ENCODE measurements at places on chromosomes 4 and X.

GRCh38 chrX:111180750-111181240 is 84.8 kb downstream of the PAK3 start:
- DNase-seq = no peak

GRCh38 chr4:68808060-68808459 is 7.7 kb upstream of the UGT2B10 start:
- no peak for DNase-seq

- no peak for DNase-seq
Observed at GRCh38 chrX:142804085-142804484, 221.6 kb upstream of the SPANXN4 start.

GRCh38 chr4:54683616-54684346 is 26.0 kb downstream of the KIT start:
- peak; percentile 29 for DNase-seq

- no peak for DNase-seq
Observed at GRCh38 chr4:87262886-87263285, 42.5 kb upstream of the KLHL8 start.

DNA sequence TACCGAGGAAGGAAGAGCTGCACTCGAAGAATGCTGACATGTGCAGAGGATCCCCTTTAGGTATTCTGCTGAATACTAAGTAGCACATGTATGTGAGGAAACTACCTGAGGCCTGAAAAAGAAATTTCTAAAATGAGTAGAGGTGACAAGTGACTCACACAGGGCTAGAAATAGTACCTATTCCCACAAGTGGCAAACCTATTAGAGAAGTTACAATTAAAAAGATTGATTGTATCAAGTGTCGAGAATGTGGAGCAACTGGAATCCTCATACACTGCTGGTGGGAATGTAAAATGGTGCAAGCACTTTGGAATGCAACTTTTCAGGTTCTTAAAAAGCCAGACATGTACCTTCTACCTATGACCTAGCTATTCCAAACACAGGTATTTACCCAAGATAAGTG is 47.4 kb downstream of the CCSER1 start:
- DNase-seq = no peak

- no peak for DNase-seq
Observed at GRCh38 chr4:184896868-184897715, 71.3 kb upstream of the ACSL1 start.

Measured in stimulated activated effector memory CD8-positive, alpha-beta T cell treated with anti-CD3 and anti-CD28 coated beads, Interleukin-12 subunit alpha, Interleukin-12 subunit beta, amount 100 ng/mL, for 72 hours (primary cell).